ENCODE measurements at places on chromosomes 16 and 17. TPM values are rescaled to one million over a fixed set of nuclear protein-coding genes. Genes with fewer than 3 reads are reported as not detected.

GRCh38 chr17:49992191-49992932 is 2.7 kb downstream of the DLX3 start:
- H3K4me3 ChIP-seq = no peak overlapping the region
- H3K27me3 ChIP-seq = peaks cover 3% of the 10 kb centered on the region
- DNase-seq = no peak

DNA sequence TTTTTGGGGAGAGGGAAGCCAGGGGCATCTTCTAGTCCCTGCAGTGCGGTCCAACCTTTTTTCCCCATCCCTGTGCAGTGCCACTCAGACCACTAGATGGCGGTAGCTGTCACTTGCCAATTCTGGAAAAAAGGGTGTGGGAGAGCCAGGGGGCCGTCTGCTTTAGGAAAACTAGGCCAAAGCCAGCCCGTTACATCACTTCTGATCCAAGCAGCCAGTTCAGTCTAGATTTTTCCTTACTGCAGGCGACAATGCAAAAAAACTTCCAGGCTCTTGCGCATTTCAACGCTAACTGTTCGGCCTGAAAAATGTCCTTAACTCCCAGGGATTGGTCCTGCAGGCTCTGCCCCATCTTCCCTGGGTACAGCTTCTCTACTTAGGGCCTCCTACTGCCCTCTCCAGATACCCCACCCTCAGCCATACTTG is 69.2 kb upstream of the CES5A start:
- H3K27ac ChIP-seq = no peak overlapping the region
- H3K27me3 ChIP-seq = peaks cover 18% of the 10 kb centered on the region
- DNase-seq = peak; percentile 23
- no peak overlapping the region for H3K4me3 ChIP-seq

- H3K4me3 ChIP-seq = peak overlapping the region; percentile 94
- H3K36me3 ChIP-seq = 0 out of 2 replicates have a peak, but pooled peaks cover 3% of the 10 kb centered on the region
- H3K4me1 ChIP-seq = peaks cover 26% of the 10 kb centered on the region
- H3K27me3 ChIP-seq = no peaks in the 10 kb centered on the region
These were observed 1.5 kb downstream of the NPLOC4 start for GRCh38 chr17:81635431-81635830.

GRCh38 chr17:62045517-62045916 is 19.6 kb downstream of the MED13 start:
- H3K4me3 ChIP-seq = no peak overlapping the region
- H3K27me3 ChIP-seq = no peaks in the 10 kb centered on the region
- H3K36me3 ChIP-seq = peaks cover 18% of the 10 kb centered on the region
- no peak for DNase-seq

DNA sequence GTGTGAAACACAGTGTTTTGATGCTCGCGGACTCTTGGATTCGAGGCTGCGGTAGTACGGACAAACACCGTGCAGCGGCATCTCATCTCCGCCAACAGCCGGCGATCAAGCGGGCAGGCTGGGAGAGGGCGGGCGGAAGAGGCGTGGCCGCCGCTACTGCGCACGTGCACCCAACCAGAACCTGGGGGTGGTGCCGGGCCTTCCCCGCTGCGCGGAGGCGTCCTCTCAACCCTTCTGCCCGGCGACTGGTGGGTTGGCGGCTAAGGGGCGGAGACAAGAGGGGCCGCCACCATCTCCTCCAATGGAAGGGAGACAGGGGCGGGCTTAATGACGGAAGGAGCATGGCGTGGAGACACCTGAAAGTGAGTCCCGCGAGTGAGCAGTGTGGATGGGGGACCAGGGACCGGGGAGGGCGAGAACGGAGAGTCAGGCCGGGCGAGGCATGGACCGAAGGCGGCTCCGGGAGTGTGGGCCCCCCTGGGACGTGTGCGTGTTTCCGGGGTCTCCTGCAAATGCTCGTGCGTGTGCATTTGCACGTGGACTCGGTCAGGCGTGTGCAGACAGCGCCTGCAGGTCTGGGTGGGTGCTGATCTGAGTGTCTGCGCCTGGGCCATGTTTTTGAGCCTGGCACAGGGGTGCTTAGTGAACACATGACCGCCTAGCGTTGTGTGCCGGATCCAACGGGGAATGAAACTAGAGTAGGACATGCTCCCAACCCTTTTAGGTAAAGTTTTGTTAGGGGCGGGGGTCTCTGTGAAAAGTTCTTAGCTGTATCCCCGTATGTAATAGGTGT is at the start of gene DHODH:
Gene DHODH (plus strand): TSS at position 321 of the 793 bp plus-strand sequence. CDS start 21 bp downstream, at position 342.
- peak; percentile 94 for DNase-seq
- H3K27ac ChIP-seq = peak within 1 kb of the TSS; percentile 73
- no peaks in the 10 kb centered on the region for H3K36me3 ChIP-seq

GRCh38 chr17:58344047-58344790 is 7.8 kb downstream of the SUPT4H1 start:
- no peaks in the 10 kb centered on the region for H3K4me1 ChIP-seq
- no peak overlapping the region for H3K27ac ChIP-seq
- DNase-seq = no peak
- H3K27me3 ChIP-seq = no peaks in the 10 kb centered on the region

KRTAP2-2 gene
- 1.2 TPM for total RNA-seq

AOC3 gene
- 5.9 TPM for total RNA-seq

DNA sequence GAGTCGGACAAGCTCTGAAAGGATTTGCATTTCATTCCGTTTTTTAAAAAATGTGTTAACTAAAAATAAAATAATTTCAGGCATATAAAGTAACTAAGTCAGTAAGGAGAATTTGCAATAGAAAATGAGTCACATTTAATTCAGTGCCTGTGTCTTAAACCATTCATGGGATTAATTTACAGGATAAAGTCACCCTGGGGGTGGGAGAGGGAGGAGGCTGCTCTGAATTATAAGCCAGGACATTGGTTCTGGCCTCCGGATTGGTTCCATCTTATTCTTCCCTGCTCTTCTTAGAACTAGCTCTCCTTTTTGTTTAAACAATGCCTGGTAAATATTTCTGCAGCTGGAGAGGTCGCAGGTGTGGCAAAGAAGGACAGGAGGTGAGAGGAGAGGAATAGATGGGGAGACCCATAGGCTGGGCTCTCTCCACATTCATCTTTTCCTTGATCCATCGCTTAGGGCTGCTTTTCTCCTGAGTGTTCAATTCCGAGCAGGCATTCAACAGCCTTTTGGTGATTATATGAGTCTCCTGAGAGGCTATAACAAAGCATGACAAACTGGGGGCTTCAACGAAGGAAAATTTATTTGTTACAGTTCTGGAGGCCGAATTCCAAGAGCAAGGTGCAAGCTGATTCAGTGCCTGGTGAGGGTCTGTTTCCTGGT is 319.2 kb downstream of the PHKB start:
- DNase-seq = no peak
- H3K27me3 ChIP-seq = peaks cover 32% of the 10 kb centered on the region
- H3K4me3 ChIP-seq = no peak overlapping the region

DNA sequence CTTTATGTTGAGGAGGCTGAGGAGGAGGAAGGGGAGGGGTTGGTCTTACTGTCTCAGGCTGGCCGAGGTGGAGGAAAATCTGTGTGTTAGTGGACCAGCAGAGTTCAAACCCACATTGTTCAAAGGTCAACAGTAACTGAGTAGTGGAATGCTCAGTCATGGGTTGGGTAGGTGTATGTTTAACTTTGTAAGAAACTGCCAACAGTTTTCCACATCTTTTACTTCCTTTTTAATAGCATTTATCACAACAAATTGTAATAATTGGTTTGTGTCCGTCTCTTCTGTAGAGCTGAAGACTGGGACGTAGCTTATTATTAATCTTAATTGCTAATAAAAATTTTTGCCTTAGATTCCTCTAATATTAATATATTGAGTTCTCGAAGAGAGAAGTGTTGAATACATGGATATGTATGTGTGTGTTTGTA is 5.3 kb downstream of the ATP6V0A1 start:
- peaks cover 10% of the 10 kb centered on the region for H3K4me1 ChIP-seq
- H3K27ac ChIP-seq = no peak overlapping the region
- DNase-seq = no peak
- no peak overlapping the region for H3K4me3 ChIP-seq
- H3K36me3 ChIP-seq = peaks cover 34% of the 10 kb centered on the region
- H3K27me3 ChIP-seq = no peaks in the 10 kb centered on the region

DNA sequence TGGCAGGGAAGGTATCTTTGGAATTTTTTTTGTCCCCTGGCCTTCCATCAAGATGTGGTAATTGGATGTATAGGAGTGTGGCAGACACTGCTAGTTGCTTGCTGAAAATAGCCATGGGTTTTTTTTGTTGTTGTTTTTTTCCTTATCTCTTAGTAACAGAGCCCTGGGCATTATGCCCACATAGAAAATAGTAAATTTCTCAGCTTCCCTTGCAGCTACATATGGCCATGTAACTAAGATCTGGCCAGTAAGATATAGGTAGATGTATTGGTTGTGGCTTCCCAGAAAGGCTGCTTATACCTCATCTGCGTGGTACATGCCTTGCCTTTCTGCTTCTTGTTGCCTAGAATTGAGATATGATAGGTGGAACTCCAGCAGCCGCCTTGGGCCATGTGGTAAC is 349.9 kb downstream of the CPPED1 start:
- H3K36me3 ChIP-seq = no peaks in the 10 kb centered on the region
- no peak overlapping the region for H3K27ac ChIP-seq
- no peak for DNase-seq

GRCh38 chr16:67555795-67556212 is 6.5 kb upstream of the CTCF start:
- H3K27ac ChIP-seq = peak overlapping the region; percentile 42
- no peaks in the 10 kb centered on the region for H3K36me3 ChIP-seq
- H3K4me3 ChIP-seq = no peak overlapping the region
- H3K4me1 ChIP-seq = peaks cover 18% of the 10 kb centered on the region

SLC12A3 gene
- not detected for total RNA-seq

- no peak overlapping the region for H3K27ac ChIP-seq
- no peak overlapping the region for H3K4me3 ChIP-seq
- DNase-seq = no peak
- H3K4me1 ChIP-seq = no peaks in the 10 kb centered on the region
- H3K27me3 ChIP-seq = no peaks in the 10 kb centered on the region
- H3K36me3 ChIP-seq = peaks cover 23% of the 10 kb centered on the region
These were observed 29.0 kb upstream of the SLC25A19 start for GRCh38 chr17:75318211-75318610.

- 0 out of 2 replicates have a peak overlapping the region, but pooled peaks have one; percentile 83 for H3K4me3 ChIP-seq
- no peaks in the 10 kb centered on the region for H3K27me3 ChIP-seq
- DNase-seq = no peak
- H3K36me3 ChIP-seq = peaks cover 14% of the 10 kb centered on the region
- H3K4me1 ChIP-seq = peaks cover 35% of the 10 kb centered on the region
These were observed 2.1 kb downstream of the LGALS3BP start for GRCh38 chr17:78977681-78977943.

DNA sequence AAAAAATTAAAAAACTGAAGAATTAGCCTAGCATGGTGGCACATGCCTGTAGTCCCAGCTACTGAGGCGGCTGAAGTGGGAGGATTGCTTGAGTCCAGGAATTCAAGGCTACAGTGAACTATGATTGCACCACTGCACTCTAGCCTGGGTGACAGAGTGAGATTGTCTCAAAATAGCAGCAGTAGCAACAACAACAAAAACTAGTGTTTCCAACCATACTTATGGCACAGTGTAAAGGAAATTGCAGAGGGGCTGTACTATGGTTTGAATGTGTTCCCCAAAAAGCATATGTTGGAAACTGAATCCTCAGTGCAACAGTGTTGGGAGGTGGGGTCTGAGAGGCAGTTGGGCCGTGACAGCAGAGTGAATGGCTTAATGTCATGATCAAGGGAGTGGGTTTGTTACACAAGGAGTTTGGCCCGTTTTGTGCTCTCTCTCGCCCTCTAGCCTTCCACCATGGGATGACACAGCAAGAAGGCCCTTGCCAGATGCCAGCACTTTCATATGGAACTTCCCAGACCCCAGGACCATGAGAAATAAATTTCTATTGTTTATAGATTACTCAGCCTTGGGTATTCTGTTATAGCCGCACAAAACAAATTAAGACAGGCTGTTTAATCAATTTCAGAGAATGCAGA is 70.0 kb downstream of the PGS1 start:
- H3K27ac ChIP-seq = no peak overlapping the region
- no peak overlapping the region for H3K4me3 ChIP-seq
- no peaks in the 10 kb centered on the region for H3K27me3 ChIP-seq
- DNase-seq = no peak

GRCh38 chr16:85994492-85995490 is 95.8 kb downstream of the IRF8 start:
- no peak overlapping the region for H3K4me3 ChIP-seq
- no peaks in the 10 kb centered on the region for H3K36me3 ChIP-seq
- peaks cover 37% of the 10 kb centered on the region for H3K27me3 ChIP-seq
- no peak for DNase-seq

CLEC10A gene
- not detected for total RNA-seq

- H3K27me3 ChIP-seq = no peaks in the 10 kb centered on the region
- no peak overlapping the region for H3K27ac ChIP-seq
- H3K4me3 ChIP-seq = no peak overlapping the region
- no peak for DNase-seq
- no peaks in the 10 kb centered on the region for H3K4me1 ChIP-seq
These were observed 48.1 kb upstream of the SIAH1 start for GRCh38 chr16:48433116-48433849.

GRCh38 chr16:24758373-24758772 is 28.9 kb downstream of the TNRC6A start:
- H3K27ac ChIP-seq = no peak overlapping the region
- DNase-seq = no peak
- H3K4me3 ChIP-seq = no peak overlapping the region

- H3K36me3 ChIP-seq = peaks cover 26% of the 10 kb centered on the region
- H3K4me1 ChIP-seq = 0 out of 2 replicates have a peak, but pooled peaks cover 3% of the 10 kb centered on the region
- H3K27ac ChIP-seq = no peak overlapping the region
- no peak for DNase-seq
- H3K27me3 ChIP-seq = no peaks in the 10 kb centered on the region
- H3K4me3 ChIP-seq = no peak overlapping the region
These were observed 3.3 kb upstream of the FBXL20 start for GRCh38 chr17:39404542-39405378.

- peaks cover 35% of the 10 kb centered on the region for H3K27me3 ChIP-seq
- no peak overlapping the region for H3K27ac ChIP-seq
These were observed 93.6 kb upstream of the NOG start for GRCh38 chr17:56499799-56500388.

TRAPPC1 gene
- 123 TPM for total RNA-seq

TLK2 gene
- 56.6 TPM for total RNA-seq

- H3K36me3 ChIP-seq = no peaks in the 10 kb centered on the region
- H3K4me3 ChIP-seq = no peak overlapping the region
- no peaks in the 10 kb centered on the region for H3K4me1 ChIP-seq
- H3K27me3 ChIP-seq = peaks cover 14% of the 10 kb centered on the region
- DNase-seq = no peak
- no peak overlapping the region for H3K27ac ChIP-seq
These were observed 16.2 kb upstream of the PVALEF start for GRCh38 chr17:81148986-81149533.

- H3K27me3 ChIP-seq = no peaks in the 10 kb centered on the region
- no peak overlapping the region for H3K4me3 ChIP-seq
- no peak overlapping the region for H3K27ac ChIP-seq
- H3K36me3 ChIP-seq = peaks cover 46% of the 10 kb centered on the region
- H3K4me1 ChIP-seq = peaks cover 24% of the 10 kb centered on the region
These were observed 121.9 kb upstream of the PLCG2 start for GRCh38 chr16:81657224-81657623.

GRCh38 chr17:81870131-81870980 is 781 bp downstream of the ARHGDIA start:
- H3K4me3 ChIP-seq = peak overlapping the region; percentile 95
- peak overlapping the region; percentile 99 for H3K27ac ChIP-seq
- H3K36me3 ChIP-seq = peaks cover 7% of the 10 kb centered on the region
- no peaks in the 10 kb centered on the region for H3K27me3 ChIP-seq
- H3K4me1 ChIP-seq = peaks cover 38% of the 10 kb centered on the region
- no peak for DNase-seq

PRSS27 gene
- 3.3 TPM for total RNA-seq

KIFC3 gene
- 31.9 TPM for total RNA-seq

- no peak overlapping the region for H3K27ac ChIP-seq
- H3K4me3 ChIP-seq = no peak overlapping the region
- no peak for DNase-seq
These were observed 191.1 kb upstream of the TBX2 start for GRCh38 chr17:61208301-61209105.

- H3K27me3 ChIP-seq = no peaks in the 10 kb centered on the region
- peaks cover 4% of the 10 kb centered on the region for H3K36me3 ChIP-seq
- no peak for DNase-seq
- H3K4me3 ChIP-seq = no peak overlapping the region
- H3K4me1 ChIP-seq = no peaks in the 10 kb centered on the region
These were observed 43.7 kb upstream of the ERN1 start for GRCh38 chr17:64173646-64174045.
